ENCODE measurements at places on chromosomes 2 and 18. TPM values are rescaled to one million over a fixed set of nuclear protein-coding genes. Genes with fewer than 3 reads are reported as not detected.

Gene MYCN
- not detected for total RNA-seq

Gene AQP12A
- not detected for total RNA-seq

- DNase-seq = no peak
Measured at GRCh38 chr18:45666006-45666405, 50.7 kb downstream of the SLC14A2 start.

Gene PEX13
- total RNA-seq = 42.2 TPM

Gene MC4R
- not detected for total RNA-seq

Gene POMC
- not detected for total RNA-seq

DNA sequence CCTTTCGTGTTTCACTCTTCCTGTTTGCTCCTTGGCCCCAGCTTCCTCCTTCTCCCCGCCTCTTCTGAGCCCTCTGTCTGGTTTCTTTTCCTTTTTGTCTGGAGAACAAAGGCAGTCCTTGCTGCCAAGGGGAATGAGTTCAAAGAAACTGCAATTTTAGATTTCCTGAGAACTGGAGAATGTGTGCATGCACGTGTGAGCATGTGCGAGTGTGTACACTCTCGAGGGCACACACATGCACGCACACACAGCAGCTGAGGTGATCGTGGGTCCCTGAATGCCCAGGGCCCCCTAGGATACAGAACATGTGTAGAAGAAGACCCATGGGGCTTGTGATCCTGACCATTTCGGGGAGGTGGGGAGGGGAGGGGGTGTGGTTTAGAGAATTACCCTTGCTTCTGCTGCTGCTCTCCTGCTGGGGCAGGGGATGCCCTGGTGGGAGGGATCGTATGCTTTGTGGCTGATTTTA is 151.8 kb downstream of the DYSF start:
- no peak for DNase-seq

Gene FAP
- 102 TPM for total RNA-seq

- DNase-seq = peak; percentile 17
Measured at GRCh38 chr2:134070281-134070741, 183.6 kb upstream of the MGAT5 start.

DNA sequence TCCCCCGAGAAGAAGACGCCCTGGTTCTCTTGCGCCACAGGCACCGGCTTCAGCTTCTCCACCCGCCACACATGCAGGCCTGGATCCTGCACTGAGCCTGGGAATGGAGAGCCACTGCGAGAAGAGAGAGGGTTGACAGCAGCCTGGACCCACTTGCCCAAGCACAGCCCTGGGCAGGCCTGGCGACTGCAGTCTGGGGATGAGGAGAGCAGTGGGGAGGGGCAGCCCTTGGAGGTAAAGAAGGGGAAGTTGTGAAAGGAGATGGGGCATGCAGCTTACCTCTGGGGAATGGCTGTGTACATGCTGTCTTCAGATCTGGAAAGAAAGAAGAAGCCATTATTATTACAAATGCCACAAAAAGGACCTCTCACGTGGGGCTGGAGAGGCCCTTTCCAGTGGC is 8.3 kb downstream of the CAPG start:
- no peak for DNase-seq

Gene SLC9A2
- not detected for total RNA-seq

Gene KIAA2012
- not detected for total RNA-seq

Gene METAP1D
- 6.9 TPM for total RNA-seq

- no peak for DNase-seq
Measured at GRCh38 chr2:174568425-174568824, 29.2 kb downstream of the WIPF1 start.

Gene OTOS
- total RNA-seq = not detected

DNA sequence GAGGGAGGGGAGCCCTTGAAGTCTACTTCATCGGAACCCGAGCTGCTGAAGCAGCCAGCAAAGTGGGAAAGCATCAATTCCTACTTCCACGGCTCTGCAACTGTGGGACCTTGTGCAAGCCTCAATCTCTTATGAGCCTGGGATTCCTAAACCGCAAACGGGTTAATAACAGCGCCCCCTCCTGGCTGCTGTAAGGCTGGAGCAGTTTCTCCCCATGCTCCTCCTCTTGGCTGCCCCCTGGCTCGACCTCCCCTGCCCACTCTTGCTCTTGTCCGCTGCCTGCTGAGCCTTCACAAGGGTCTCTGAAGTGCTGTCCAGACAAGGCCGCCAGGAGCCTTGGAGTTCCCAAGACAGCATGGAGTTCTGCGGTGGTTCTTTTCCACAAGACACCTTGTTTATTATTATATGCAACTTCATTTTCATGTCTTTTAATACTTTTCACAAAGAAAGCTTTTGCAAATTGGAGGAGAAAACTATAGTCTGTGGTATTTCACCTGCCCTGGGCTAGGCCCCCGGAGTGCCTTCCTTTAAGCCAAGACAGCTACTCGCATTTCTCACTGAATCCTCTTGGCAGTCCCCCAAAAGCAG is 157.2 kb downstream of the DDX1 start:
- peak; percentile 9 for DNase-seq
